ENCODE measurements at places on chromosomes 3 and 15.

DNA sequence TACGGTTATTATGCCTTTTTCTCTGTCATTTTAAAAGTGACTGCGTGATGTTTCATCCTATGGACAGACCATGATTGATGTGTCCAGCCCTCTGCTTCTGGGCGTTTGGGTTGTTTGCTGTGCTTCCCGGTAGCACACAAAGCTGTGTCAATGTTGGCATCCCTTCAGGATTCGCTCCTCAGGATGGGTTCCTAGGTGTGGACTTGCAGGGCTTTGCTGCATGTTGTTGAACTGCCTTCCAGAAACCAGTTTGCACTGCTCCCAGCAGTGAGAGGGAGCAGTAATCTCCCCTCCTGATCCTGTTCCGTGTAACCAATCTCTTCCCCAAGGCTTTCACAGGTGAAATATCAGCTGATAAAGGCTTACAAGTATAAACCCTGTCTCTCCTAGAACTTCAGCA lies 787 bp downstream of the TRPM1 start:
- DNase-seq = no peak

DNA sequence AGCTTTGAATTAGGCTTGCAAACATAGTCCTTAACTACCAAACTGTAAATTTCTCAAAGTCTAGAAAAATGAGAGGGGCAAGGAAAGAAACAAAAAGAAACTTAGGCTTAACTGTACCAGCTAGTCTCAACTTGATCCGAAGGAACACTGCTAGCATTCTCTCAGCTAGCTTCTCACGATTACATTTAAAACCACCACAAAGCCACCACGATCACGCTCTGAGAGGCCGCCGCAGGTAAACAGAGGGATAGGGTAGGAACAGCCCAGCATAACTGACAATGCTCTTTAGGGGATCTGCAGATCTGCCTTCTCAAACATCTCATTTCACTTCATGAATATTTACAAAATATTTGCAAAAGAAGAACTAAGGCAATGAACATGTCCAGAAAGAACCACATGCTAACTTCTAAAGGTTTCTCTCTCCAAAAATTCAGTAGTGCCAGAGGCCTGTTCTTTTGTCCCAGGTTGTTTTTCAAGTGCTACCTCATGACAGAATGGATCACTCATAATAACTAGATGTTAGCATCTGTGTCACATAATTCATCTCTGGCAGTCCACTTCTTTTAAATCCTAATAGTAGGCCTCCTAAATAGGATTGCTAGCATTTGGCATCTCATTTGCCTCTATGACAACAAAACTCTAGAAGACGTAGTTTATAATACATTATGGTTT lies 18.9 kb downstream of the VGLL4 start:
- no peak for DNase-seq

DNA sequence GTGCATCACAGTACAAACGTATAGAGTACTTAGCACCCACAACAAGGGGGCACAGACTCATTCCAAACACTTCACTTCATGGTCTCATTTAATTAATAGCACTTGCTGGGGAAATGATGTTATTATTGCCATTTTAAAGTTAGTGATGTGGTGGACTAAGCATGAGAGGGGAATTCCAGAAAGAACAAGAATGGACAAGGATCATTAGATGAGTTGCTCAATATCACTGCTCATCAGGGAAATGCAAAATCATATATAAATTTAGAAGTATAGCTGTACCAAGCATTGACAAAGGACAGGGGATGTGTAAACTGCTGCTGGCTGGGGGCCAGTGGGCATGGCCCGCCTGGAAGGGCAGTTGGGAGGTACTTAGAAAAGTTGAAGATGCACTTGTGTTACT lies 14.6 kb downstream of the PRR20G start:
- no peak for DNase-seq

DNA sequence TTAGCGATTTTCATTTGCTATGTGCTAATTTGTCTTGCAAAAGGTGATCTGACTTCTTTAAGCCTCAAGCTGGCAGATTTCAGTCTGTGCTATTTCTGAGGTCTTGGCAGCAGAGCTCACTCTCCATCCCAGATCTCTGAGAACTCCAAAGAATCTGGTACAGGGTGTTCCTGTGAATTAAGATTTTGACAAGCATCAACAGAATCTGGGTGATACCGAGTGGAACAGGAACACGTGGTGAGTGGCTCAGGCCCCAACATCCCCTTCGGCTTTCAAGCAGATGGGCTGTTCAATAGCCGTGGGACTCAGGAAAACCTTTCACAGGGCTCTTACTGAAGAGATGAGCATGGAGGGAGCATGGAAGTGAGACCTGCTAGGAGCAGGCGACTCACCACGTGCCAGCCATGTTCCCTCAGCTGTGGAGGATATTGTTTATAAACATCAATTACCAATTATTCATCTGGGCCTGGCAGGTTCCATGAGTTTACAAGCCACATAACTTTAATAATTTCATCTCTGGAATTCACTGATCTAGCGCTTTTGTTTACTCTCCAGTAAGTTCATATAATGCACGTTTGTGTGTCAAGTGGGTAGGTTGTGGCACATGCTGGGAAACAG lies 103.4 kb upstream of the SELENOK start:
- no peak for DNase-seq

DNA sequence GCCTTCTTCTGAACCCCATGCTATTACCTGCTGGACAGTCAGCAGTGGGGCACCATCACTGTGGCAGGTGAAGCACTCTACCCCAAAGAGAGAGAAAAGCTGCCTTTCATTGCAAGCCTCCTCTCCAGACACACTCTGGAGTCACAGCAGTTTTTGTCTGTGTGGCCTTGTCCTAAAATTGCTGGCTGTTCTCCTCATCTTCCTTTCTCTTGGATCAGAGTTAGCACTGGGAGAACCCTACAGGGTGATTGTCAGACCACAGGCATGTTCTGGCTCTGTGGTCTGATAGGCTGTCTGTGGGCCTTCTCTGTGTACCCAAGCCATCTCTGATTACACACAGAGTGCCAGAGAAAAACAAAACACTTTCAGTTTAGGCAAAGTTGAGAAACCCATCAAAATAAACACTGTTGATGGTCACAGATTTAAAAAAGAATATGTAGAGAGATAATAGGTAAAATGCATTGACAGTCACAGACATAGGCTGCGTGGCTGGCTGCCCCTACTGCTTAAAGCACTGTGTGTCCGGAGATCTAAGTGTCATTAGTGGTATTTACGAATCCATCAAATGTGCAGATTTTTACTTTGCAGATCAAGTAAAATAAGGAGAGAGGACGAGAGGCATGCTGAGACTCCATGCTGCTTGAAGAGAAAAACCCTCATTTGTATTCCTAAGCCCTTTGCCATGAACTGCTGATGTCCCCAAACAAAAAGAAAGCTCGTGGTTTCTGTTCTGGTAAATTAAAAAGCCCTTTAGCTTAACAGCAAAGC lies 689.9 kb downstream of the TUSC7 start:
- no peak for DNase-seq

DNA sequence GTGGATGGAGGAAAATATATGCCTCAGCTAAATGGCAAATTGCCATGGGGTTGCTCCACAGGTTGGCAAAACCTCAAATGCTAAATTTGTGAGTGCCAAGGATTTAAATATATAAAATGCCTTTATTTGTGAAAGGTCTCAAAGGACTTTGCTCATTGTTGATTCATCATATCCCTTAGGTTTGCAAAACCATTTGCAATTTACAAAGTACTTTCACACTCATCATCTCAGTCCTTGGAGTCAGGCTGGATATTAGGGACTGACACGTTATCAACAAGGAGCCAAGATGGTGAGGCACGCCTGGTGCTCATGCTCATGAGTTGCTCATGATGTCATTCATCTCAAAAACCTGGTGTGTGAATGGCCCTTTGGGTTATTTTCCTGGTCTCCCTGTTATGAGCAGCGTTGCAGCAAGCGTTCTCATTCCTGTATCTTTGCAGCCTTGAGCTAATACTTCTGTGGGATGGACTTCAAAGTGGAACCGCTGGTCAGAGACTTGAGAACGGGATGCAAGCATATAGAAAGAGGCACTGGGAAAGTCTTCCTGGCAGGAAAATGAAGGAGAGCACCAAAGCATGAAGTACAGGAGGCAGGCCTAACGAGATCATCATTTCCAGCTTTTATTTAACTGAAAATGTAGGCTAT lies 66.0 kb downstream of the MYO1E start:
- no peak for DNase-seq

DNA sequence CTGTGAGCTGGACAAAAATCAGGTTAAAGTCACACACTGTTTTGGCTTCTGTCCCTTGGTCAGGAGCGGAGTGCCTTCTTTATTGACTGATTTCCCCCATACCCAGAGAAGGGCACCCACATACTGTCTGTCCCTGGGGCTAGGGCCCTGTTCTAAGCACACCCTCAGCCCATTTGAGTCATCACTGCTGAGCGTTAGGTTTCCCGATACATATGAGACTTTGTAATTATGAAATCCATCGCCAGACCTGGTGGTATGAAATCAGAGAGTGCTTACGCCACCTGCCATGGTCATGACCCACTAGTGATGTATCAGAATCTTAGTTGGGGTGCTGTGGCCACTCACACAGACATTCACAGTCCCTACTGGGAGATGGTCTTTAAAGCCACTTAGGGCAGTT lies 96.8 kb downstream of the CHDH start:
- peak; percentile 84 for DNase-seq

DNA sequence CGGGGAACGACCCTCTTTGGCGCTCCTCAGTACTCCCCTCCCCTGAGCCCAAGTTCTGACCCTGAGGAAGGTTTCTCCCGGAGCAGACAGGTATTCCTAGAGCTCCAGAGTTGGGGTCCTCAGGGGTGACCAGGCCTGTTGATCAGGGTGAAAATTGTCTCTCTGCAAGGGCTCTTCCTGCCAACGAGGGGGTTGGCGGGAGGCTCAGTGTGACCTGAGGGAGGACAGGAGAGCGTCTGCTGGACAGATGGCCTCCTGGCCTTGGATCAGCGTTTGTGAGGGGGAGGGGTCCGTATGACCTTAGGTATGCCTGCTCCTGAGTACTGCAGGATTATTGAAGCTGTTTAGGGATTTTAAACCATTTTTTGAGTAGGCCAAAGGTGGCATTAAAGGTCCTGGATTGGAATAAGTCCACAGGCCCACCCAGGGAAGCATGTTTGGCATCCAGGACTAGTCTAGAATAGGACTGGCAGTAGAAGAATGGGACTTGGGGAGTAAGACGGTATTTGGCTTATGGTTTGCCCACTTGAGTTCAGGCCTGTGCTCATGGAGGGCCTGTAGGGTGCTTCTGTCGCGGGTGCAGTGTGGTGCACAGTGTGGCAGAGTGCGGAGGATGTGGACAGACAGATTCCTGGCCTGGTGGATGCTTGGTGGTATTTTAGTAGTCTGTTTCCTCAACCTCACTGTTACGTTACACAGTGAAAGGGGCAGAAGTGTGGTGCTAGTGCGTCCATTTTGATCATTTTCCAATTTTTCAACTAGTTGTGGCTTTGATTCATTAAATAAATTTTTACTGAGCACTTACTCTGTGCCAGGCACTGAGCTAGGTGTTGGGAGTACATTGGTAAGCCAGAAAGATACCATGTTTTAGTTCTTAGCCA lies 959 bp downstream of the ZNF592 start:
- peak; percentile 35 for DNase-seq

- peak; percentile 86 for DNase-seq
Measured at GRCh38 chr3:197137751-197138150, 108.1 kb upstream of the MELTF start.

- no peak for DNase-seq
Measured at GRCh38 chr15:90497912-90498311, 31.8 kb upstream of the CRTC3 start.

- no peak for DNase-seq
Measured at GRCh38 chr3:129013491-129013891, 12.4 kb downstream of the EFCC1 start.

GRCh38 chr15:65881766-65882434 lies 12.6 kb downstream of the RAB11A start:
- DNase-seq = no peak

- no peak for DNase-seq
Measured at GRCh38 chr15:31324806-31325594, 1.6 kb upstream of the KLF13 start.

- DNase-seq = no peak
Measured at GRCh38 chr3:86410587-86410986, 580.4 kb downstream of the VGLL3 start.

- DNase-seq = no peak
Measured at GRCh38 chr3:14175383-14176037, 2.9 kb downstream of the XPC start.

- no peak for DNase-seq
Measured at GRCh38 chr15:40879609-40880008, 5.6 kb upstream of the RHOV start.

- no peak for DNase-seq
Measured at GRCh38 chr3:52041118-52041731, 15.1 kb downstream of the DUSP7 start.

DNA sequence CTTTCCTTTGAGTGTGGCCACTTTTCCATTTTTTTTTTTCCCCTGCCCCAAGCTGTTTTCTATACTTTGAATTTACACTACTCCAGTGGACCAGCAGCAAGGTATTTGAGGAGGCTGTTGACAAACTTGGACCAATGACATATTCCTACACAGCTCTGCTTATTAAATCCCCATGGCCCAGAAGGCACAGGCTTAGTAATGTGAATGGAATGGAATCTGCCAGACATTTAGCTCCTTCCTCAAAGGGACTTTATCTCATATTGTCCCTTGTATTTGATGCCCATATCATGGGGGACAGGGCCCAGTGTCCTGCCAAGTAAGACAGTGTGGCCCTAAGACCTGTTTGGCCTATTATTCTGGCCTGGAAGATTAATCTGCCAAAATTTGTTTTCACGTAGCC lies 107.5 kb downstream of the CHCHD6 start:
- no peak for DNase-seq

DNA sequence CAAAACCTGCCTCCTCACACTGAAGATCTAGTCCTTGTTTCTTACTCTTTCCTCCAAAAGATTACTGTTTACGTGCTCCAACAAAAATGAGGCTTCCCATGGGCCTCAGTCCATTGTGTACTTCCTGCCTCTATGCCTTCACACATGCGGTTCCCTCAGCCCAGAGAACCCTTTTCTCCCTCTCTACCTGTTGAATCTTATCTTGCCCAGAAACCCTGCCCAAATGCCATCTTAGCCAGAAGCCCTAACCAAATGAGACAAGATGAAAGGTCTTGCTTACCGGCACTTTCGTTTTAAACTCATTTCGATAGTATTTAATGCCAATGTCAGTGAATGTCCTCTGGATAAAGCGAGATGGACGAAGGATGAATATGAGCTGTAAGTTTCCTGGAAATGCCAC lies 85.5 kb downstream of the B3GNT5 start:
- no peak for DNase-seq

DNA sequence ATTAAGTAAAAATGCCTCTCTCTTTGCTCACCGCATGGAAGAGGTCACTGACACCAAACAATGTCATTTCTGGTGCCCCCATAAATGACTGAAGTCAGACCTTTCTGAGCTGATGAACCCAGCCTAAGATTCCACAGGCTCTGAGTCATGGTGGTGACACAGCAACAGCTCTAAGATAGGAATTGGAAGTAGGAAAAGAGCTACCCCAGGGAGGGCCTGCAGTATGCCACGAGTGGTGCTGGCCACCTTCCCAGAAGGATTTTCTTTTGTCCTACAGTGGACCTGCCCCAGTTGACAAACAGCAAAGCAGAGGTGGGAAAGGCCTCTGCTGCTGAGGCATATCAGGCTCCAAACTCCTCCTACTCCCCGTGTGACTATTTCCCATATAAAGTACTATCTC lies 208.1 kb downstream of the MINAR1 start:
- no peak for DNase-seq

Data from inflammatory macrophage treated with lipopolysaccharide for 1 hour (primary cell).